Activated T-cell treated with anti-CD3 and anti-CD28 coated beads, Interleukin-2, amount 50 U/mL, for 72 hours (primary cell): ENCODE measurements at places on chromosomes 4 and X. TPM values are rescaled to one million over a fixed set of nuclear protein-coding genes. Genes with fewer than 3 reads are reported as not detected.
A peak's percentile ranks its signal among the peaks of the same experiment; 100 is the strongest.

HMX1 gene
- total RNA-seq, result not detected

RTL9 gene
- total RNA-seq, result 0.14 TPM

MAGEA8 gene
- total RNA-seq, result not detected

DNA sequence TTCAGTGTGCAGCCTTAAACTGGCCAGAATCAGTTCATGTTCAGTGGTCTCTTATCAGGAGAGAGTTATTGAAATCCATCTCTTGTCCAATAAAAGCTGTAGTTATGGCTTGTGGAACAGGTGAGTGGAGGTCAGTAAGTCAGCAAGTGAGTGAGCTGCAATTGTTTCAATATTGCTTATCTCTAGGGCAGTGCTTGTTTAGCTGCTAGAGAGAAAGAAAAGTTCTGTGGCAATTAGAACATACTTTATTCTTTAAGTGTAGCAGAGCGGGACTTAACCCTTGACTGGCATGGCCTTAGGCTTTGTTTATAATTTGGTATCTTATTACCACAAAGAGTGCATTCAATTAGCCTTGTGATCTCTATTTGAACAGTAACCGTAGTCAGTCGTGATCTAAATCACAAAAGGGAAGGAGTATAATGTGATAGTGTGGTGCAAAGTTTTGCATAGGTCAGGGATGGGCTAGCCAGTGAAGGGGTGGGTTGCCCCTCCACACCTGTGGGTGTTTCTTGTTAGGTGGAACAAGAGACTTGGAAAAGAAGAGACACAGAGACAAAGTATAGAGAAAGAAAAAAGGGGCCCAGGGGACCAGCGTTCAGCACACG is 6.9 kb upstream of the ETDC start:
- no peak for DNase-seq

- no peak for DNase-seq
These were observed 46.4 kb upstream of the FGG start for GRCh38 chr4:154658680-154659405.

GRCh38 chr4:72055566-72055965 is 23.8 kb downstream of the NPFFR2 start:
- DNase-seq, result no peak

- no peak for DNase-seq
These were observed 136.6 kb upstream of the SH3RF1 start for GRCh38 chr4:169407217-169407845.

GRCh38 chr4:127781300-127782024 is 660 bp upstream of the HSPA4L start:
- peak; percentile 51 for DNase-seq

DNA sequence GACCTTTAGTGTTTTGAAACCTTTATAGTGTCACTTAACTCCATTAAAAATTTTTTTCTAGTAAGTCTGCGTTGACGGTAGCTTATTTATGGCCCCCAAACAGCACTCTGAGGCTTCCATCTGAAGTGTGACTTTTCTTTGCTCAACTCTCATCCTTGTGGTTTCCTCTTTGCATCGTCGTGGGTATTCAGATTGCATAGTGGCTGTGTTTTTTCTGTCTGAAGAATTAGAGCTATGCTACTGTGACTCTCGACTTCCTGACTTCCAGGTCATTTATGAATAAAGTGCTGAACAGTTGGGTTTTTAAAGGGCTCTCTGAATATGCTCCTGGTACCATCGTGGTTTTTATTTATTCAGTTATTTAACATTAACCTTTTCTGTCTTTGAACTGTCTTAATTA is 44.9 kb downstream of the JADE1 start:
- DNase-seq, result peak; percentile 28

GRCh38 chrX:54181202-54181953 is 1.7 kb downstream of the FAM120C start:
- DNase-seq, result no peak
